Activated T-cell treated with anti-CD3 and anti-CD28 coated beads, Interleukin-2, amount 50 U/mL, for 48 hours (primary cell): ENCODE measurements at places on chromosomes 11 and 22.

GRCh38 chr11:3810951-3811350, 2.6 kb downstream of the PGAP2 start:
- no peak for DNase-seq

DNA sequence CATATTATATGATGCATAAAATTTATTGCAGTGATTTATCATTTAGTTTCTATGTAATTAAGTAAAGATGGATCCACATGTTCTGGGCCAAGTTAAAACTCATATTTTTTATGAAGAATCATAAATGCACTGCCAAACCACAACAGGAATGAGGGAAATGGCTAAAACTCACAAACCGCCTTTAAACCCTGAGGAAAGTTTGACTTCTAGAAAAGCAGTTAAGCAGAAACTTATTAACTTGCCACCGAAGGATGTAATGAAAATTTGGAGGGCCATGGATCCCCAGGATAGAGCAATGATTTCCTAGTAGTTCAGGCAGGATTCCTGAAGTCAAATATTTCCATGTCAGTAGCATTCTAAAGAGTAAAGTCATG, 218.3 kb upstream of the CTSC start:
- no peak for DNase-seq

GRCh38 chr22:44409211-44409973, 88.6 kb downstream of the RTL6 start:
- DNase-seq = no peak

GRCh38 chr11:91156041-91156440, 933.2 kb upstream of the CHORDC1 start:
- no peak for DNase-seq

DNA sequence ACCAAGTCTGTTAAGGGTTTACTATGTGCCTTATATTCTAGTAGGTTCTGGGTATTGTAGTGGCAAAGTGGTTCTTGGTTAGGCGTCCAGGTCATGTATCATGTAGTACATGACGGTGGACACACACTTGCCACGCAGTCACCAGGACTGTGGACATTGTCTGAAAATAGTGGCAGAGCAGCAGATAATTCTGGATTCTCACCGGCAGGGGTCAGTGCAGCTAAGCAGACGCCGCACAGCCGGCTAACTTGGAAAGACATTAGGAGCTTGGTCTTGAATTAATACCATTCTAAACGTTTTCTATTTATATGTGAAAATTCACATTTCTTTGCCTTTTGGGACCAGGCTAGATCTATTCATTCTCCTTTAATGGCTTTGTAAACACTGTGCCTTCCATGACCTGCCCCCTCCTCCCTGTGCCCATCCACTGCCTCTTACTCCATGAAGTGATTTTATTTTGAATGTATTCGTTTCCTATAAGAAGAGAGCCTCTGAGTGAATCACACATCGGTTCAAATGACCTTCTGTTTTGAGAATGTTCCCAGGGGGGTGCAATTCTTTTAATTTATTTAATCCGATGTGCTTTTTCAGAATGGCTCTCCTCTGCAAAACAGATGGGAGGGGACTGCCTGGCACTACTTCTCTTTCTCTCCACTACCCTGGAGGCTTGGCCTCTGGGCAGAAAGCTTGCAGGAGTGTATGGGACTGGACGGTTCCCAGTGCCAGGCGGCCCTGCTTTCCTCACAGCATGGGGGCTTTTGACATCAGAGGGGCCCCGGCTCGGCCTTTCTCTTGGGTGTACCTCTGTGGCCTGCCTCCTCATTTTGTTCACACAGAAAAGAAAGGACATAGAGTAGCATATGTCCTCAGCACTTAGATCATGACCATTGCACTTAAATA, 378.0 kb downstream of the NTM start:
- DNase-seq = peak; percentile 40

GRCh38 chr11:102733232-102733875, 8.6 kb upstream of the MMP8 start:
- DNase-seq = peak; percentile 68

GRCh38 chr11:8102965-8103364, 22.0 kb downstream of the TUB start:
- no peak for DNase-seq

DNA sequence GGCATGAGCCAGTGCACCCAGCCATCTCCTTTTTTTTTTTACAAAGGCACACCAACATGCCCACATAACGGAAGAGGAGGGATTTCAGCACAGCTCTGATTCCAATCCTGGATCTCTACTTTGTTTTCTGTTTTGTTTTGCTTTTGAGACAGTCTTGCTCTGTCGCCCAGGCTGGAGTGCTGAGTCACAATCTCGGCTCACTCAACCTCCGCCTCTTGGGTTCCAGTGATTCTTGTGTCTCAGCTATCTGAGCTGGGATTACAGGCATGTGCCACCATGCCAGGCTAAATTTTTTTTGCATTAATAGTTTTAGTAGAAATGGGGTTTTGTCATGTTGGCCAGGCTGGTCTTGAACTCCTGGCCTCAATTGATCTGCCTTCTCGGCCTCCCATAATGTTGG, 28.1 kb downstream of the VSTM5 start:
- DNase-seq = no peak

GRCh38 chr11:27401280-27401832, 38.3 kb upstream of the CCDC34 start:
- DNase-seq = no peak

DNA sequence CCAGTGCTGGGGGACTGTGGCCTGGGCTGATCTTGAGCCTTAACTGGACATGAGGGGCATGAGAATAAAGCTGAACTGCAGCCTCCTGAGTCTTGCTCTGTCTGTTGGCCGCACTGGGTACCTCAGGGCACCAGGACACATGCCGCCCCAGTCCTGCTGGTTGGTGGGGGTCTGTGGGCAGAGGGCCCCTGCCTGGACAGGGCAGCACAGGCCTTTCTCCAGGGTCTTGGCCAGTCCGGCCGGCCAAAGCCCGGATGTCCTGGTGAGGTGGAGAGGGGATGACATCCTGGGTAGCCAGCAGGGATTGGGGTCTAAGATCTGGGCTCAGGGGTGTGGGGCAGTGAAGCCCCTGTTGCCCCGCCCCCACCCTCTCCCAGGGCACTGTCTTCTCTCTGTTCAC, 1.5 kb upstream of the RPS6KA4 start:
- DNase-seq = no peak

DNA sequence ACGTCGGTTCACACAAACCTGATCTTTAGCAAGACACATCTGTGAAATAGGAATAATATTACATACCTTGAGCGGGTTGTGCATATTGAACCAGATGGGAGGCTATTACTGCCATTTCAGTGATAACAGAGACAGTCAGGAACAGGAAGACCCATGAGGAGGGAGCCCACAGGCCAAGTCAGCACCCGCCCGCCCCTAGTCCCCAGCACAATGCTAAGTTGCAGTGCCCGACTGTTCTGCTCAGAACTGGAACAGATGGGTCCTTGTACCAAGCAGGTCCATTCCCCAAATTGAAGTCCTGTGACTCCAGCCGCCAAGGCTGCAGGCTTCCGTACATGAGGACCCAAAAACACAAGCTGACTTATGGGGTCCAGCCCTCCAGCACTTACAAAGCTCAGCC, 9.3 kb downstream of the CXCR5 start:
- no peak for DNase-seq

GRCh38 chr11:125199915-125200314, 35.4 kb downstream of the PKNOX2 start:
- DNase-seq = no peak

DNA sequence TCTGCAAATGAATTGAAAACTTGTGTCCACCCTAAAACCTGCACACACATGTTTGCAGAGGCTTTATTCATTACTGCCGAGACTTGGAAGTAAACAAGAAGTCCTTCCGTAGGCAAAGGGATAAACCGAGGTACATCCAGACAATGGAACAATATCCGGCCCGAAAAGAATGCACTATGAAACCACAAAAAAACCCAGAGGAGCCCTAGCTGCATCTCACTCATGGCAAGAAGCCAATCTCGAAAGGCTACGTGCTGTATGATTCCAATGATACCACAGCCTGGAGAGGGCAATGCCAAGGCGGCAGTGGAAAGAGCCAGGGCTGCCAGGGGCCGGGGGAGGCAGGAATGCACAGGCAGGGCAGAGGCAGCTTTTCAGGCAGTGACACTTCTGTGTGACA, 3.2 kb upstream of the MRPL23 start:
- no peak for DNase-seq

DNA sequence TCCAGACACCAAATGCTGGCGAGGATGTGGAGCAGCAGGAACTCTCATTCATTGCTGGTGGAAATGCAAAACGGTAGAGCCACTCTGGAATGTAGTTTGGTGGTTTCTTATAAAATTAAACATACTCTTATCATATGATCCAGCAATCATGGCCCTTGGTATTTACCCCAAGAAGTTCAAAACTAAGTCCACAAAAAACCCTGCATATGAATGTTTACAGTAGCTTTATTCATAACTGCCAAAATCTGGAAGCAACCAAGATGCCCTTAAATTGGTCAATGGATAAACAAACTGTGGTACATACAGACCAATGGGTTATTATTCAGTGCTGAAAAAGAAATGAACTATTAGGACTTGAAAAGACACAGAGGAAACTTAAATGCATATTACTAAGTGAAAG, 87.8 kb downstream of the APOL5 start:
- no peak for DNase-seq
